Germinal center (tissue), 1 donor: ENCODE measurements at places on chromosomes 1 and 21.

GRCh38 chr1:178262120-178262500, 168.2 kb downstream of the RASAL2 start:
- DNase-seq, result no peak

- no peak for DNase-seq
These were observed 37.2 kb downstream of the LRRC71 start for GRCh38 chr1:156957634-156958033.

DNA sequence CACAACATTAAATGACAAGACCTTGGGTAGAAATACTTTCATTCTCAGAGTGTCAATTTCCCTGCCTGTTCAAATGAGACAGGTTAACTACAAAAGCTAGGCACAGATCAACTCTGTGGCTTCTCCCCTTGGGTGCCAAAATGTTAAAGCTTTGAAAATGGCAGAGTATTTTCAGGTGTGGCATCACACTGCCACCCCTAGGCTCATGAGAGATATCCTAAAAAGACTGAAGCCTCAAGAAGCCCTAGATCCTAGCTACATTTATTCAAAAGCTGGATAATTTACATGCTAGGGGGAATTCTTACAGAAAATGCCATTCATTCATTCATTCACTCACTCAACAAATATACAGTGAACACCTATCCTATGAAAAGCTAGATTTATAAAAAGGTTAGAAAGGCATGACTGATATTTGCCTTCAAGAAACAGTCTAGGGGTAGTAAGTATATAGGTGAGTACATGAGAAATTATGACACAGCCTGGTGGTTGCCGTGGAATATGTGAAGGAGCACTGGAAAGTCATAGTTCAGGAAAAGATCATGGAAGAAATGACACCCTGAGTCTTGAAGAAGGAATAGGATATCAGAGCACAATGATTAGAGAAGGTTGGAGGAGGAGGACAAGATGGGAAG, 15.9 kb upstream of the RAB4A start:
- no peak for DNase-seq

GRCh38 chr21:17045214-17045853, 467.5 kb upstream of the CXADR start:
- DNase-seq, result no peak

DNA sequence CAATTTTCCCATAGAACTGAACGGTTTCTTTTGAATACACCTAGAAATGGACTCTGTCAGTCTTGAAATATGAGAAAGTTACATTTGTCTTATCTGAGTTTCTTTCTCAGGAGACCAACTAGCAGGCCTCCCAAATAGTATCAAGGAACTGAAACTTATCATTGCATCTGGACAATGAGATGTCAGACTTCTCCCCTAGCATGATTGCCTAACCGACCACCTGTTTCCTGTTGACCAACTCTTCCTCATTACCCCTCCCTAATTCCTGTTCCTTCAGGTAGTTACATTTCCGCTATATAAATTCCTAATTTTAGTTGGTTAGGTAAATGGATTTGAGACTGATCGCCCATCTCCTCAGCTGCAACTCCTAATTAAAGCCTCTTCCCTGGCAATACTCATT, 1587.3 kb downstream of the NCAM2 start:
- no peak for DNase-seq

DNA sequence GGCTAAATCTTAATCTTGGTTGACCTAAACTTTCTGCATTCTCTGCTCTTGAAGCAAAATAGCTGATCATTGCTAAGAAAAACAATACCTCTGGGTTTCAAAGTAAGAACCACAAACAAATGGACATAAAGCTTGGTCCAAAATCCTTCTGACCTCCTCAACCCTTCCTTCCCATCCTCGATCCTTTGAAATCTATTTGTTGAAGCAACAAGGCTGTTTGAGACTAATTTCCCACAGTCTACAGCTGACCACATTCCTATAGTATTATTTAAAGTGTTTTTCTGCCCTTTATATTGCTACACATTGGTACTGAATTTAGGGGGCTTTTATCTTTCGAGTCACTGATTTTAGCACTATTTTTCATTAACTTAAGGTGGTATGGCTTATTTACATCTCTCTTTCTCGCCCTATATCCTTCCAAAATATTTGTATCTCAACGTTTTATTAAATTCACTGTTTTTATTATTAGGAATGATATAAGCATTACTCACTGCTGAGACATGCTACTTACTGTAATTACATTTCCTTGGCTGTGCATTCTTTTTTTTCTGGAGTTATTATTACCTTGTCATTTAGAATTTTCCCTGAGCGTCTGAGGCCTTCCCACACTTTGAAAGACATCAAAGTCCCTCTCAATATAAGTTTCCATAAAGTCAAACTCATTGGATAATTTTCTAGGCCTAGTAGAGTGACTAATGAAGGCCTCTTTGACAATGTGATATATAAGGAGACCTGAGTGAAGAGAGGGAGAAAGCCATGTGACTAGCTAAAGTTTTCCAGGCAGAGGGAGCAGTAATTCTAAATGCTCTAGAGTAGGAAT, 73.9 kb downstream of the RAB3GAP2 start:
- no peak for DNase-seq

DNA sequence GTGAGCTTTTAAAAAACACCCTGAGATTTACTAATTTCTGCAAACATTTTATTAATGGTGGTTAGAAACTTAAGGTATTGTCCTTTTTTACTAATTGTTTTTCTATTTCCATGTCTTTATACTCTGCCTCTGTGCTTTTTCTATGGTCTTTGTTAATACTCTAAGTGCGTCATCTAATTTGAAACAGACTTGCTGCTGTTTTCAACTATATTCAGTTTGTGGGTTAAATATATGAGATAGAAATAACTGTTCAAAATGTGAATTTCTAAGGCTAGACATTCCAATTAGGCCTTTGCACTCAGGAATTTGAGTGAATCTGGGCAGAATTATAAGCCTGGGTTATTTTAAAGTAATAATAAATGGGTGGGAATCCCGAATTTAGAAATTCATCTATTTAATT, 82.4 kb upstream of the COL11A1 start:
- no peak for DNase-seq

- no peak for DNase-seq
These were observed 9.6 kb upstream of the IL20 start for GRCh38 chr1:206855859-206856258.

- no peak for DNase-seq
These were observed 30.2 kb upstream of the TRIM17 start for GRCh38 chr1:228446852-228447251.

DNA sequence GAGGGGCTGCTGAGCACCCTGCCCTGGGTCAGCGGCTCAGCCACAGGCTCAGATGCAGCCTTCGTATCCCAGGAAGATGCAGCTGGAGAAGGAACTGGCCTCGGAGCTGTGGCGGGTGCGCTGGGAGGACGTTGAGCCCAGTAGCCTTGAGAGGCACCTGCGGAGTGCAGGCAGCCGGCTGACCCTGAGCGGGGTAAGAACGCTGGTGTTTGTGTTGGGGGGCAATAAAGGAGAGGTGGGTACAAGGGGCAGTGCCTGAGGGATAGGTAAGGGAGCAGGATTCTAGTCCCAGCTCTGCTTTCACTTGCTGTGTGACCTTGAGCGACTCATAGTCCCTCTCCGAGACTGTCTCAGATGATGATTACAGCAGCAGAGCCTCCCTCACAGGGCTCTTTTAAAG, 6.4 kb downstream of the NPR1 start:
- DNase-seq, result no peak
